HuH-7 (cell line): ENCODE measurements at places on chromosomes 6 and 20.
A peak's percentile ranks its signal among the peaks of the same experiment; 100 is the strongest.

- no peak for DNase-seq
These were observed 656.0 kb upstream of the ID4 start for GRCh38 chr6:19181211-19181610.

- no peak for DNase-seq
These were observed 898 bp downstream of the XRN2 start for GRCh38 chr20:21303872-21304586.

DNA sequence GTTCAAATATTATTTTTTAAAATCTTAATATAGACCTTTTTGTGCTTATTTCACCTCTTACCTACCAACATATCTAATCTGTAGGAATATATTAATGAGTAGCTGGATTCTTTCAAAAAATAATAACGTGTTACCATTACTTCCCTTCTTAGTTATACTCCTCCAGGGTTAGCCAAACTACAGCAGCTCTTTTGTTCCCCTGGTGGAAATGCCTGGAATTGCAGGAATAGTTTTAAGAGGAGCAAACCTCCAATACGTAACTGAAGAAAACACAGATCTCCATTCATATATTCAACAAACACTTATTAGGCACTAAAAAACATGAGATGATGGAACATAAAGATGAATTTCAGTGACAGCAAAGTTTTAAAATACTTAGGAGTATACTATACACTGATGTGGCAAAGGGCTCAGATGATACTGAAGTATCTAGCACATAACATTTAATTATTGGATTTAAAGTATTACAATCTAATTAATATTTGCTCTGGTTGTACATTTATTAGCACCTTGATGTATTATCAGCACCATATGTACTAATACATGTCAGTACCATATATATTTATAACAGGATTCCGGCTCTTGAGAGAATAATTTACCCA, 78.3 kb downstream of the TBX18 start:
- DNase-seq: peak; percentile 17

- no peak for DNase-seq
These were observed 94.0 kb upstream of the MPC1 start for GRCh38 chr6:166476634-166477215.

GRCh38 chr6:158744986-158745430, 74.2 kb downstream of the EZR start:
- DNase-seq: no peak

- DNase-seq: no peak
These were observed 12.0 kb upstream of the LYRM2 start for GRCh38 chr6:89650579-89650978.

- DNase-seq: no peak
These were observed 8.9 kb downstream of the CD164 start for GRCh38 chr6:109373331-109373730.

- DNase-seq: no peak
These were observed 52.8 kb downstream of the FOXC1 start for GRCh38 chr6:1662534-1662933.

GRCh38 chr6:142927271-142927580, 17.8 kb downstream of the HIVEP2 start:
- DNase-seq: no peak

GRCh38 chr6:144320741-144321140, 35.6 kb downstream of the UTRN start:
- no peak for DNase-seq

DNA sequence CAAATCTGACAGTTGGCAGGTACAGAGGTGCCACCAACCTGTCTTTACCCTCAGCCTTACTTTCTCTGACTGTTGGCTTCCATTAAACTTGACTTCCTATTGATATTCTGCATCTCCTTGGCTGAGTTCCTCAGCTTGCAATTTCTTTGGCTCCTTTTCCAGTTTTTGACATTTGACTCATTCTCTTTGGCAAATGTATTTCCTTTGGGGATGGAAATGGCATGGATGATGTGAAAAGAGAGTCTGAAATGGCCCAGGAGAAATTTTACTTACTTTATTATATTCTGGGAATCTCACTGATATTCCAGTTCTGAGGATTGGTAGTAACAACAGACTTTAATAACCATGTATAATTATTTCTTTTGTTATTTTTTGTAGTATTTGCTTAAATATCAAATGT, 255.2 kb downstream of the CD109 start:
- DNase-seq: no peak

- DNase-seq: no peak
These were observed 32.1 kb downstream of the TGM2 start for GRCh38 chr20:38132910-38133501.

DNA sequence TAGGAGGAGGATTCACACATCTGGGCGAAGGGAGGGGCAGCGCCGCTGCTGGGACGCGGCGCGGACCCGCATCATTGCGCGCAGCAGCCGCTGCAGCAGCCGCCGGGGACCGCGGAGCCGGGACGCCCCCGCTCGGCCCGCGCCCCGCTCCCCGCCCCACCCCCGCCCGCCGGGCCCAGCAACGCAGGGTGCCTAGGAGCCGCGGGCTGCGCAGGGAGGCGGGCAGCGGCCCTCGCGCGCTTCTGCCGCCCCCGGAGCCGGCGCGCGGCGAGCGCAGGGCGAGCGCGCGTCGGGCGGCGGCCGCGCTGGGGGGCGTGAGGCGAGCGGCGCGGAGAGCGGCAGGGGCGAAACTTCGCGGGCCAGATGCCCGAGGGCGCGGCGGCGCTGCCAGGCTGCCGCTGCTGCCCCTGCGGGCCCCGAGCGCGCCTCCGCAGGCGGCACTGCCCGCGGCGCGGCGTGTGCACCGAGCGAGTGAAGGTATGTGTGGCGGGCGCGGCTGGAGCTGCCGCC, at the start of gene NKAIN2:
TSS of gene NKAIN2 (plus strand) at position 362 of the 510 bp plus-strand sequence.
- peak; percentile 7 for DNase-seq

DNA sequence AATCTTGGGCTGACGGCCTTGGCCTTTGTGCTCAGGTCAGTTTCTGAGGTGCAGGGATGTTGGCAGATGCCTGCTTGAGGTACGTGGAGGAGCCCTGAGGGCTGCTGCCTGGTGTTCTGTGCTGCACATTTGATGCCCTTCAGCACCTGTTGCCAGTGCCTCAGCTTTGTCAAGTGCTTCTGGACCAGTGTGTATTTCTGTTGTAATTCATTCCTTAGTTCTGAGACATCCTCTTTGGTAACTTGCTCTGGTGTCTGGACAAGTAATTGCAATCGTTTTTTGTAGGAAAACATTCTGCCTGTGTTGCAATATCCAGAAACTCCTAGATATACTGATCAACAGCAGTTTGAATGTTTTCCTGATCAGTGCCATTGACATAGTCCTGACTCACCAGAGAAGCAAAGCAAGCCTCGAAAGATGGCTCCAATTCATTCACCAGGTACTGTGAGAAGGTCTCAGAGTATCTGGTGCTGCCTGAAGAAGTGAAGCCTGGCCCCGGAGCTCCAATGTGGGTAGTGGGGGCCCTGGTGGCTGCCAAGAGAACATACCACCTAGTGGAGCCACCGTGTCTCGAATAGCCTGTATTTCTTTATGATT, 26.7 kb downstream of the ZNF337 start:
- peak; percentile 36 for DNase-seq

- DNase-seq: no peak
These were observed 92.0 kb upstream of the AFDN start for GRCh38 chr6:167734662-167735083.
